ENCODE measurements at places on chromosomes 1 and 21.

GRCh38 chr1:82486468-82486867, 685.7 kb downstream of the ADGRL2 start:
- DNase-seq: no peak

DNA sequence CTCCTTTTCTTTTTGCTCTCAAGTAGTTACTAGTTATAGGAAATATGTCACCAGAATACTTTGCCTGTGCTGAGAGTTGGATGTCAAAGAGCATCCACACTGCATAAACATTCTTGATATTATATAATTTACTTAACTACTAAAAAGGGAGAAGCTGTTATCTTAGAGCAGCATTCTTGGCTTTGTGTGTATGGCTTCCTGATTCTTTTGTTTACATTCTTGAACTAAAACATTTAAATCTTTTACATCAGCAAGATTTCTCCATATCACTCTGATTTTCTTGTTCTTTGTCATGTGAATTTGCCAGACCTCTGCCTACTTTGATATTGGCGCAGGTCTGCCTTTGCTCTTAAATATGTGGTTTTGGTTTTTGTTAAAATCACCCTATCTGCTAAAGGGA, 48.8 kb downstream of the SUCO start:
- no peak for DNase-seq

DNA sequence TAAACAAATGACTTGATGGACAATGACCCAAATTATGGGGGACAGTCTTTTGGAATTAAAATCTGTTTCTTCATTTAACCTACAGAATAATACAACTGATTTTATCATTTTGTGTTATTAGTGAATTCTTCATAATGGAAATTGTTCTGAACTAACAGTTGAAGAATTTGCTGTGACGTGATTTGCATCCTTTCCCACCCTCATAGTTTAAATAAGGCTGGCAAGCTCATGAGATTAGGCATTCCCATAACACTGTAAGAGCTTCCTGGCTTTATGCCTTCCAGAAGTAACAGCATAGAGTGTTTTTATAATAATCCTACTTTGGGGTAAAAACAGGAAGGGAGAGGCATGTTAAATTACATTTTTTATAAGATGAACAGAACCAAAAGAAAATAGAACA, 95.7 kb downstream of the ATP6V1G3 start:
- no peak for DNase-seq

GRCh38 chr1:35932158-35932636, 1.3 kb downstream of the AGO3 start:
- no peak for DNase-seq

GRCh38 chr1:2141025-2141424, 53.5 kb downstream of the FAAP20 start:
- no peak for DNase-seq

DNA sequence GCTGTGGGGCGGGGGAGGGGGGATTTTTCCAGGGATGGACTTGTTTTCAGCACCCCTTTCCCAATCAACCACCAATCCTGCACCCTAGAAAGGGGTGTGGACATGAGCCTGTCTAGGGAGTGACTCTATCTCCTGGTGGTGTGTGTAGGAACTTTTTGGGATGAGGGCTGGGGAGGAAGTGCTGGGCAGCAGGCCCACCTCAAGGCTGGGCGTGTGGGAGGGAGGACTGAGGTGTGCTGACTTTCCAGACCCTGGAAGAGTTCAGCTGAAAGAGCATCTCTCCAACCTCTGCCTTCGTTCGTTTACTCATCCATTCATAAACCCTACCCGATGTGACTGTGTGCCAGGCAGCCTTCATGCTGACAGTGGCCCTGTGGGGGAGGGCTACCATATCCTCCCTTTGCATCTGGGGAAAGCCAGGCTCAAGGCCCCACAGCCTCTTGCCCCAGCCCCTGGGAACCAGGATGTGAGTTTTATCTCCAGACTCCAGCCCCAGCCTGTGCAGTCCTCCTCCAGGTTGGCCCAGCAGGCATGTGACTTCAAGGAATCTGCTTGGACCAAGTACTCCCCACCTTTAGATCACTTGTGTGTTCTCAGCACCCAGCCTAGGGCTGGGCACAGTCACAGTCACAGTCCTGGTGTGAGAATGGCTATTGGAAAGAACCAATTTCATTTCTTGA, 6.7 kb downstream of the KNCN start:
- no peak for DNase-seq

DNA sequence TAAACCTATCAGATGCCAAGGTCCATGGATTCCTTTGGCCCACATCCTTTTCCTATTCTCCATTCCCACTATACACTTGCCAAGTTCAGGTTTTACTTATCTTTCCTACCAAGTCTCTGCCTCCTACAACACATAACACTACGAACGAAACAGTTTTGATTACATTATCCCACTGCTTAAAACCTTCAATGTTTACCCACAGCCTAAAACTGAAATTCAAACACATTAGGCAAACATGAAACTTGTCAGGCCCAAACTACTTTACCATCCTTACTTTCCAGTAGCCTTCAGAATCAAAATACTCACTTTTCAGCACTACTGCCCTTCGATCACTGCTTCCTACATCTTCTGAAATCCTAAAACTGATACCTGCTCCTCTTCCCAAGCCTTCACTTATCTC, 3.0 kb downstream of the SCAF4 start:
- no peak for DNase-seq

DNA sequence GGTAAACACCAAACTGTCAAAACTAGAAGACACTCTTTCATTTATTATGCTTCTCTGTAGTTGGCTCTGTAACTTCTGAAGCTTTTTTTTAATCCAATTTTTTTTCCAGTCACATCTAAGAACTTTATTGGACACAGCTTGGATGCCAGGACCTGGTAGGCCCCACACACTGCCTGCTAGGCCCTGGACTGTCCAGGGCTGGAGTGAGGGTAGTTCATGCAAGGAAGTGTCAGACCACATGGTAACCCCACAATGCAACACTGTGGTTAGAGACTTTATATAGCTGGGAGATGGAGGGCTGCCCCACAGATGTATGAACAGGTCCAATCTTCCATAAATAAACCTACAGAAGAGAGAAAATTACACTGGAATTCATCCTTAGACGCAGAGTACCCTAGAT, 7.1 kb downstream of the SLC2A1 start:
- no peak for DNase-seq

- no peak for DNase-seq
Observed at GRCh38 chr1:154598871-154599635, 8.9 kb downstream of the ADAR start.

DNA sequence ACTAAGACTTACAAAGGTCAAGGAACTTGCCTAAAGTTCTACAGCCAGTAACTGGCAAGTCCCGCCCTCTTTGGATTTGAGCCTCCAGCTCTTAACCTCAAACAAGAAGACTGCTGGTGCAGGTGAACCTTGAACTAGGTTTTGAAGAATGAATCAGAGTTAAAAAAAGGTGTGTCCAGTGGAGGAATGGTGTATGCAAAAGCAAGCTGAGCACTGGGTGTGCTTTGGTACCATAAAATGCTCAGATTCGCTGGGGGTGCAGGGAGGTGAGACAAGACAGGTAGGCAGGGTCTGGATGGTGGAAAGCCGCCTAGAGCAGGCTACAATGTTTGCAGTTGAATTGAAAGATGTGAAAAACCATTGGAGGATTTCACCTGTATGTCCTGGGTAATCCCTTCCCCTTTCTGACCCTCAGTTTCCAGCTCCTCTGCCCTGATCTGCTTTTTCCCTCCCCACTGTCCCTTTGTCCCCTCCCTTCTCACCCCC, 39.8 kb downstream of the FOXD2 start:
- no peak for DNase-seq

GRCh38 chr1:20645414-20645813, 12.2 kb downstream of the PINK1 start:
- DNase-seq: no peak

DNA sequence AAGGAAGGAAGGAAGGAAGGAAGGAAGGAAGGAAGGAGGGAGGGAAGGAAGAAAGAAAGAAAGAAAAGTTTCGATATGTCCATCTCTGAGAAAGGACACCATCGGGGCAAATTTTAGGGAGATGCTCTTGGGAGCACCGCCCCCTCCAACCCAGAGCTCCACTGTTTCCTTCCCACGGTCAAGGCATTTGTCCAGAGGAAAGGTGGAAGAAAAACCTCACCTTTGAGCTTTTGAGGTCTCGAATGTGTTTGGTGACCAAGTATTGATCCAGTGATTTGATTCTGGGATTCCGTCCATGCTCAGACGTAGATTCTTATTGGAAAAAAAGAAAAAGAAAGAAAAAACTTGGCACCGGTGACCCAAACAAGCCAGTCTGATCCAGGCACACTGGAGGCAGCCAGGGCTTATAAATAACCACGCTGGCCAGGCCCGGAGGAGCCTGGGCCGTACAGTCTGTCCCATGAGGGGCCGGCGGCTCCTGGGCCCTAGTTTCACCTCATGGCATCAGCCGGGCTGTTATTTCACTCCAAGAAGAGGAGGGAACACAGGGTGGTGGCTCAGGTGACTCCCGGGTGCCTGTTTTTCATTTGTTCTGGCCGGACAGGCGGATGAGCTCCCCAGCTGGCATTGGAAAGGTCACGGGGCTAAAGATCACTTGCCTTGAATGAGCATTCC, 36.1 kb upstream of the SLC25A33 start:
- no peak for DNase-seq

- no peak for DNase-seq
Observed at GRCh38 chr1:65412256-65412983, 8.0 kb upstream of the LEPR start.

GRCh38 chr1:226432586-226433340, 24.9 kb upstream of the PARP1 start:
- no peak for DNase-seq

DNA sequence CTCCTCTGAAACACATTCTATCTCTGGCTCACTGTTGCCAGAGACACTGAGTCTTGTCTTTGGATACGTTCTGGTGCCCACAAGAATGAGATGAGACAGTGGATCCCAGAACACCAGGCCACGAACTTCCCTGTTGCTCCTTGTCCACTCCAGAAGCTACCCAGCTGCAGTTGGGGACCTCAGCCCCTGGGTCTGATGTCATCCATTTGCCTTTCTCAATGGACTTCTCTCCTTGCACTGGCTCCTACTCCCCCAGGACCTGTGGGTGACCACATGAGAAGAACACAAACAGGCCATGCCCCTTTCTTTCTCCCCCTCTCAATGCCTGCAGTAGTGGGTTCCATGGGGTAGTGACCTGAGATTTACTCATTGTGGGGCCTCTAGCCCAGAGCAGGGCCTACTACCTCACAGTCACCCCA, 5.9 kb downstream of the NBPF1 start:
- no peak for DNase-seq

- no peak for DNase-seq
Observed at GRCh38 chr1:54028306-54029251, 10.6 kb upstream of the LDLRAD1 start.

GRCh38 chr1:9128166-9128519, 759 bp downstream of the GPR157 start:
- no peak for DNase-seq

GRCh38 chr1:34263406-34263805, 86.7 kb downstream of the C1orf94 start:
- no peak for DNase-seq

GRCh38 chr1:26336477-26337205, 17.3 kb downstream of the CRYBG2 start:
- peak; percentile 78 for DNase-seq

DNA sequence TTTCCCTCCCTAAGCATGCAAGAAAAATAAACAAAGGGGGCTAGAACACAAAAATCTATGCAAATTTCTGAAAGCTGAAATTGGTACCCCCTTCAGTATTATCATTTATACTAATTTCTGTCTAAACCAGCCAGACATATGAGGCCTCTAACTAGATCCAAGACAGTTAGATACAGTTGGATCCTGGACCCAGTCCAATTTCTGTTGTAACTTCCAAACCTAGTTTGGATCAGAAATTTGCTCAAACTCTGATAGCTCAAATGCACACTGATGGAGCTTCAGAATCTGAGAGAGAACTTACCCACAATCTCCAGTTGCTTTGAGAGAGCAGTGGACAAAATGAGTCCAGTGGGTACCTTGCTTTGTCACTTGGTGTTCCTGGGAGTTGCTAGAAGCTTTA, 11.9 kb downstream of the CEP350 start:
- DNase-seq: no peak

- no peak for DNase-seq
Observed at GRCh38 chr1:38941093-38941492, 537 bp downstream of the RHBDL2 start.

- no peak for DNase-seq
Observed at GRCh38 chr1:236728752-236729151, 42.5 kb downstream of the ACTN2 start.

- DNase-seq: no peak
Observed at GRCh38 chr1:52748119-52748518, 21.9 kb downstream of the ZYG11B start.

DNA sequence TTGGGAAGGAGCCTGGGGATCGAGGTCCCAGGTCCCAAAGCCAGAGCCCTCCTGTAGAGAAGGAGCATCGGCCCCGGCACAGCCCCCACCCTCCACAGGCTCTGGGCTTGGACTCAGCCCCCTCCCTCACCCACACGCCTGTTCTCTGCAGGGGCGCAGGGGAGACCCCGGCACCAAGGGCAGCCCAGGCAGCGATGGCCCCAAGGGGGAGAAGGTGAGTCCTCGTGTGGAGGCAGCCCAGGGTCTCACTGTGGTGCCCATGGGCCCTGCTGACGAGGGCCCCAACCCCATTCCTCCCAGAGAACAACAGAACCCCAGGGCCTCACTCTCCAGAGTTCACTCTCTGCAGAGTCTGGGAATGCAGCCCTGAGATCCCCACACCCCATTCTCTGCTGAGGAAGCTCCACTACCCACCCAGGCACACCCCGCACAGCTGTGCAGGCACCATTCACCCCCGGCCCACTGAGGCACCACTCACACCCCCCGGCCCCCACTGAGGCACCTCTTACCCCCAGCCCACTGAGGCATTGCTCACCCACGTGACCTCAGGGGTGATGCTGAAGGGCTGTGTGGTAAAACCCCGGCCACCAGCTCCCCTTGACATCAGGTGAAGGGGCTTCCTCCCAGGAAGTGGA, 21.8 kb downstream of the COL6A2 start:
- DNase-seq: no peak

- no peak for DNase-seq
Observed at GRCh38 chr1:30084909-30085571, 638.3 kb downstream of the MATN1 start.

DNA sequence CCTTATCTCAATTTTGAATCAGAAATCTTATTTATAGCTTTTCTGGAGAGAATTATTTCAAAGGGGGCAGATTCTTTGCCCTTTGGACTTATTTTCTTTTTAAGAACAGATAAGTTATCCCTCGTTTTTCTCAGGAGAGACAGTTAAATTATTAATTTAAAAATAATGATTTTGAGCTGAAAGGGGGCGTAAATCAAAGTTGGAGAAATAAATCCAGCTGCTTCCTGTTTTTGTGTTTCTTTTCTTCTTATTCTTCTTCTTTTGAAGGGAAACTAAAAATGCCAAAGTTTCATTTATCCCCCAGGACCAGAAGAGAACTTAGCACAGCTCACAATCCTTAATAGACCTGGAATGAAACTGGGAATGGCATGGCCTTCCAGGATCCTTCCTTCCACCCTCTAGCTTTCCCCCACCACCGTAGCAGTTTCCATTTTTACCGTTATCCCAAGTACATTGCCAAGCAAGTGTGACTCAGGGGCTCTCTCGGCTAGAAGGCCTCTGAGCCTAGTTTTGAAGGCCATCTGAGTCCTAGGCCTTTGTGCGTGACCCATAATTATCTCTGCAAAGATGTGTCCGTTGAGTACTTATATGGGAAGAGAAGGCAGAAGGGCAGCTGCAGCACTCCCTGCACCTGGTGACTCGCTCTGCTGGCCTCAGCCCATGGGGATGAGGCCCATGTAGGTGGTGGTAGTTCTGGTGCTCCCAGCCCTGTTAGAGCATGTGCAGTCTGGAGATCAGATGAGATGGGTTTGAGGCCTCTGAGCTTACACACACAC, 181.7 kb downstream of the ROR1 start:
- DNase-seq: no peak
